NCI-H82 (cell line): ENCODE measurements at places on chromosomes 12 and 14.

DNA sequence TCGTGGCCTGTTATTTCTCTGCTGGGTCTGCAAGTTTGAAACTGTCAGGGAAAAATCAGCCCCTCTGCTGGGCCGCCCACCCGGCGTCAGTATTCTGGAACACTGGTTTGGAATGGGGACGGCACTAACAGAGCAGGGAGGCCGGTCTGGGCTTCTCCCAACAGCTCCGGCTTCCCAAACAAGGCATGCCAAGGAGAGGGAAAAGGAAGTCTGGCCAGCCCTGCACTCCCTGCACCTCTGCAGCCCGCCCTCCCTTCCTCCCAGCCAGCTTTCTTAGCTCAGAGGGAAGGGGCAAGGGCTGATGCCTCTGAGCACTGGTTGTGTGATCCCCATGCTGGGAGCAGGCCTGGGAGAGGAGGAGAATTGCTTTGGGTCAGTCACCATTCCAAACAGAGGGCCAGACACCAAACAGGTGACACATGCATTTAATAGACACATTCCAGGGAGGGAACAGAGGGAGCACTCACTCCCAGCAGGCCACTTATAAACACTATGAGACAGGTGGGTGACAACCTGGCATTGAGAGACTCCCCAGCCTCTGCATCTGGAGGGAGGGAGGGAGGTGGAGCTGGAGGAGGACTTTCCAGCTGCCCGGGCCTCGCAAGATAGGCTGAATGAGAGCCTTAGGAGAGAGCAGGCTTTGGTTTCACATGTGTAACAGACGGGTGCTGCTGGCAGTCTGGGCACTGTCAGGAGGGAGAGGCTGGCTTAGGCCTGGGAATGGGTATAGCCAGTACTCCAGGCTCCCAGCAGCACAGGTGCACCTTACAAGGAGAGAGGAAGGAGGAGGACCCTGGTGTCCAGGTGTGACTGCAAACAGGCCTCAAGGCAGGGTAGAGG lies 10.3 kb downstream of the KRT75 start:
- no peak for DNase-seq

GRCh38 chr12:65658360-65658759 lies 165.9 kb upstream of the HMGA2 start:
- peak; percentile 27 for DNase-seq

GRCh38 chr14:33404964-33405574 lies 466.4 kb downstream of the NPAS3 start:
- no peak for DNase-seq

- DNase-seq: no peak
These were observed 2.0 kb upstream of the CD4 start for GRCh38 chr12:6787309-6787708.

- DNase-seq: no peak
These were observed 15.9 kb downstream of the P2RX2 start for GRCh38 chr12:132634411-132634990.
